KBM-7 (cell line): ENCODE measurements at places on chromosomes 12 and 14.
A peak's percentile ranks its signal among the peaks of the same experiment; 100 is the strongest.

DNA sequence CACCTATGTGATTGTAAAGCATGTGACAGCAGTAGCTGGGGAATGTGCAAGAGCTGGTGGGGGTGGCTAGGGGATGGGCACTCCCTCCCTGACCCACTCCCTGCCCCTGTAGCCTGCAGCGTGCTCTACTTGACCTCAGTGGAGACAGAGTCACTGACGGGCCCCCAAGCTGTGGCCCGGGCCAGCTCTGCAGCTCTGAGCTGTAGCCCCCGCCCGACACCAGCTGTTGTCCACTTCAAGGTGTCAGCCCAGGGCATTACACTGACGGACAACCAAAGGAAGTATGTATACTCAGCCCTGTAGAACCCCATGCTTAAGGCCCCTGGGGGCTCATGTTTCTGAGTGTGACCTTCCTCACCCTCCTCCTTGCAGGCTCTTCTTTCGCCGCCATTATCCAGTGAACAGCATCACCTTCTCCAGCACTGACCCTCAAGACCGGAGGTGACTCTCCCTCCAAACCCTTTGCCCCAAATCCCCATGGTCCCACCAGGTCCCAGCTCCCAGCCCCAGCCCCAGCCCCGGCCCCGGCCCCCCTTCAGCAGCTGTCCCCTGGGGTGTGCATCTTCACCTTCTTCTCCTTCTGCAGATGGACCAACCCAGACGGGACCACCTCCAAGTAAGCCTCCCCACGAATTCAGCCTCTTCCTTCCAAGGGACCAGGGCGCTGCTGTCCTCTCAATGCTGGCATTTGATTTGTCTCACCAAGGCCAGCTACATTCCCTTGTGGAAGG, 13.3 kb downstream of the TNS2 start:
- no peak for DNase-seq

GRCh38 chr14:92726135-92726932, 22.1 kb downstream of the LGMN start:
- no peak for DNase-seq

GRCh38 chr14:92539875-92540274, 26.3 kb downstream of the RIN3 start:
- DNase-seq = no peak

- DNase-seq = no peak
Observed at GRCh38 chr14:27390155-27390554, 792.3 kb upstream of the NOVA1 start.

DNA sequence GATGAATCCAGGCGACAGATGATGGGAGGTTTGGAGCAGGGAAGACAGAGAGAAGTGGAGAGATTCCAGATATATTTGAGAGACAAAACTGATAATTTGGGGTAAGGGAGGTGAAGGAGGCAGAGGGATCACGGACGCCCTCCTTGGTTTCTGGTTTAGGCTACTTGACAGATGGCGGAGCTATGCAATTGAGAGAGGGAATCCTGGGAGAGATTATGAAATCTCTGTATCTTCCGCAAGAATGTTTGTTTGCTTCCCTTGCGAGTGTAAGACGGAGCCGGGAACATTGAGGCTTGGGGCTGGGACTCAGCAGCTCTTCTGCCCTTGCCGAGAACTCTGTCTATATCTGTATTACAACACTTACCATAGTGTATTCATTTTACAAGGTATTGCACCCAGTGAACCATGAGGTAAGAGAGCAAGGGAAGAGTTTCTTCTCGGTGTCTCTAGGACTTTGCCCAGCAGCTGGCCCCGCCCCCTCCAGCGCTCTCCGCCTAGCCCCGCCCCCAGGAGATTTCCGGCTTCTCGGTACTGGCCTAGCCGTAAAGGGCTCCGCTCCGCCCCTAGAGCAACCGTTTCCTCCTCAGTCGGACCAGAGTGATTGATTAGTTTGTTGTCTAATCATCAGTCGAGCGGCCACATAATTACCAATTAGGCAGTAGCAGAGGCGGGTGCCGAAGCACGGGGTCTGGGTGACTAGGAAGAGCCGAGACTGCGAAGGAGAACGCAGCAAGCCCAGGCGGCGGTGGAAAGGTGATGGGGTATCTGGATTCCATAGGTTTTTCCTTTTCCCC, at the start of gene PRR13:
TSS of gene PRR13 (plus strand) at position 695 of the 794 bp plus-strand sequence. CDS start 981 bp downstream, outside the sequence.
- DNase-seq = peak; percentile 98

- no peak for DNase-seq
Observed at GRCh38 chr12:29176941-29177340, 27.9 kb downstream of the FAR2 start.

DNA sequence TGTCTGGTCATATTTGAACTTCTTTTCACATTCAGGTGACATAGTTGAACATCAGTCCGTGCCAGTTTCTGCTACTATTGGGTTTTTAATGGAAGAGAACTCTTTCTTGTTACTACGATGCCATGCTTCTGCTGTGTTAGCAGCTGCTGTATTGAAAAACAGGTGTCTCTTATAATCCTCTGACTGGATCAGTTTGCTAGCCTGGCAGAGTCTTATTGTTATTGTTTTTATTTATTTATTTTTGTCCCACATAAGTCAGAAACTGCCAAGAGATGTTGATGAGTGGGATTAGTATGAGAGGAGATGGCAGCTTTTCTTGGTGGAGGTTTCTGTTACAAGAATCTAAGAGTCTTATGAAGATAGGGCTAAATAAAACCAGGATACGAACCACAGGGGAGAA, 14.6 kb downstream of the ETV6 start:
- DNase-seq = no peak
